Epithelial cell of prostate (primary cell): ENCODE measurements at places on chromosomes 3 and 15.
A peak's percentile ranks its signal among the peaks of the same experiment; 100 is the strongest.

GRCh38 chr3:79063624-79064023 lies 704.2 kb downstream of the ROBO1 start:
- DNase-seq = no peak

- DNase-seq = no peak
Observed at GRCh38 chr15:88529021-88529630, 17.4 kb downstream of the DET1 start.

GRCh38 chr3:44509393-44509921 lies 32.0 kb upstream of the ZNF445 start:
- DNase-seq = no peak

DNA sequence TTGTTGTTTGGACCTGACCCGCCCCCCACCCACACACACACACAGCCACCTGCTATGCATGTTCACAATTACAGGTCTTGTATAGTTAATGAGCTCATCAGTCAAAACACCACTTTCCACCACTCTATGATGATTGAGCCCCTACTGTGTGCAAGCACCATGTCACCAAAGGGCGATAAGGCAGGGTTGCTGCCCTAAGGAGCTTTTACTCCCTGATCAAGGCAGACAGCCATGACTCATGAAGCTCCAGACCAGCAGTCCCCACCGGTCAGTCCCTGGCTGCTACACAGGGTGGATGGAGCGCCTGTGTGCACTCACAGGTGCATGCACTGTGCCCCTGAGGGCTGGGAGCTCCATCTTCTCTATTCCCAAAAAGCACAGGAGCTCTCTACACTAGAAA lies 270.6 kb downstream of the CLSTN2 start:
- DNase-seq = no peak

DNA sequence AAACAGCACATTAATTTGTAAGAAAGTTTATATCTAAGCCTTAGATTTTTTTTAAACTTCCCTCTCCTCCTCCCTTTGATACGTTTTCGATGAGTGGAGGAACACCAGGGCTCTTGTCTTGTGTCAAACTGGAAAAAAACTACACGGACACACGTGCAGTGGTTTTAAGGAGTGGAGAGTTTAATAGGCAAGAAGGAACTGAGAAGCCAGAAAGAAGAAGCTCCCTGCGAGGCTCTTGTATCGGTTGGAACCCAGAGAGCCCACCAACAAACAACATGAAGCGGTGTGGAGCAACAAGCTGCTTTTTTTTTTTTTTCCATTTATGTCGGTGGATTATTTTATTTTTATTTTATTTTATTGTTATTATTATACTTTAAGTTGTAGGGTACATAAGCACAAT lies 18.6 kb downstream of the NDUFB4 start:
- DNase-seq = no peak

DNA sequence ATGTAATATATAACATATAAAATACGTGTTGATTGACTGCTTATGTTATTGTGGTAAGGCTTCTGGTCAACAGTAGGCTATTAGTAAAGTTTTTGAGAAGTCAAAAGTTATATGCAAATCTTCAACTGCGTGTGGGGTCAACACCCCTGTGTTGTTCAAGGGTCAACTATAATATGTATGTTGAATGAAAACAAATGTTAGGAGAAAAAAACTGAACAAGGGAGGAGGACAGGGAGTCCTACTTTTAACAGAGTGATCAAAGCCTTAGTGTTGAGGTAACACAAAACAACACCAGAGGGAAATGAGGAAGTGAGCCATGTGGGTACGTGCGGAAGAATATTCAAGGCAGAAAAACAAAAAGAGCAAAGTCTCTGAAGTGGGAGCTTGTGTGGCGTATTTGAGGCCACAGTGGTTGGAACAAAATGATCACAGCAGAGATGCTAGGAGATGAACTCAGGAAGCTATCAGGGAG lies 62.5 kb downstream of the SFMBT1 start:
- no peak for DNase-seq

DNA sequence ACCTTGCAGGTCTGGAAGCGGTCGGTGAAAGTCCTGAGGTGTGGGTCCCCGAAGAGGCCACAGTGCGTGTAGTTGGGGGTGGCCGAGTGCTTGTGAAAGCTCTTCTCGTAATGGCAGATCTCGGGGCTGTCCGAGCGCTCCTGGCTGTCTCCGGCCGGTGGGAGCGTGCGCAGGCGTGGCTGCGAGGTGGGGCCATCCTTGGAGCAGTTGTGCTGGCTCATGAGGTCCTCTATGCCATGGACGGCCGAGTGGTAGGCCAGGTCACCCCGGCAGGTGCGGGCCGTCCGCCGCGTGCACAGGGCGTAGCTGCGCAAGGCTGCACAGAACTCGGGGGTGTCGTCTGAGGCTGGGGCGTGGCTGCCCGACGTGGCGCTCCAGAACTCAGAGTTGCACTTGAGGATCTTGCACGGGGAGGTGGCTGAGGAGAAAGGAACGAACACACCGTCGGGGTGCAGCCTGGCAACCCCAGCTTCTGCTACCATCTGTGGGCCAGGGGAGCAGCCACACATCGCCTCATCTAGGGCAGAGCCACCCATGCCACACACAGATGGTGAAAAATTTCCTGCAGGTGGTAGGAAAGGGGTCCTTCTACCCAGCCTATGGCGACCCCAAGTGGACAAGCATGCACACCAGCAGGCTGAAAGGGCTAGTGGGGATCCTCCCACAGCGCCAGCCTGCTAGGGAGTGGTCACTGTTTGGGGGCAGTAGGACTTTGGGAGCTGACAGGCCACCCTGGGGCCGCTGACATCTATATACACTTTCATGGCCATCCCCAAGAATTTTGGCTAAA lies 36.7 kb downstream of the RGMA start:
- no peak for DNase-seq

- DNase-seq = no peak
Observed at GRCh38 chr15:44489464-44489863, 47.5 kb upstream of the EIF3J start.

- DNase-seq = no peak
Observed at GRCh38 chr15:70327328-70327855, 229.7 kb upstream of the TLE3 start.

DNA sequence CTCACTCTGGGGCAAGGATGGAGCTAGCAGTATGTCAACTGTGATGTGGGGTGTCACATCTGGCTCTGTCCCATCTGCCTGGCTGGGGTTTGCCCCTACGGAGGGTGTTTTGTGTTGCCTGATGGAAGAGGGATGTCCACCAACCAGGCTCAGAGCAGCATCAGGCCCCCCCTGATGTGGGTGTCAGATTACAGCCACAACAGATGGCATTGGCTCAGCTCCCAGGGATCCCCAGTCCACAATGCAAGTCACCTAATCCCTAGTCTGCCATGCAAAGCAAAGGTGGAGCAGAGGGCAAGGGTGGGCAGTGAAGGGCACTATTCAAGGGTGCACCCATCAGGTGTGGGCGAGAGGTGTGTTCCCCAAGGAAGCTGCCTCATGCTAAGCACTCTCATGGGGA lies 48.9 kb upstream of the AMOTL2 start:
- no peak for DNase-seq

- peak; percentile 76 for DNase-seq
Observed at GRCh38 chr3:69085833-69086722, 1.3 kb downstream of the ARL6IP5 start.

DNA sequence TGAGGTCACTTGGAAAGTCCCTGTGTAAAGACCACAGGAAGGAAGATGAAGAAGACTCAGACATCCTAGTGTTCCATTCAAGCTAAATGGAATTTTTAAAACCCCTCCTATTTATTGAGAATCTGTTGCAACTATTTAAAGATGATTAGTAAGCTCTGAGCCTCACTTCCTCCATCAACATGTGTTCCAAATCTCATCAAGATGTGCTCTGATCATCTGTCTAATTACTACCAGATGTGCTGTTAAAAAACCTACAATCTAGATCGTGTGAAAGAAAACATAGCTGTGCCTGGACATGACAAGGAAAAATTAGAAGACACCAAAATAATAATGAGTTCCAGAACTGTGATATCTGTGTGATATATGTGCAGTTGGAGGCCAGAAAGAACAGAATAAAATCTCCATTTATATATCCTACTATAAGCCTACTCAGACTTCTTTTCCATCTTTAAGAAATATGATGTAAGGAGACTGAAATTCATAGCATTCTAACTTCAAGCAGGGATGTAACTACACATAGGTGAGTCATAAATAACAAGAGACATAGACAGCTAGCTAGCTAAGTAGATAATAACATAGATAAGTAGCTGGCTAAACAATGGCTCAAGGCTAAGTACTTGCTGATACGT lies 7.8 kb downstream of the XPC start:
- DNase-seq = no peak

DNA sequence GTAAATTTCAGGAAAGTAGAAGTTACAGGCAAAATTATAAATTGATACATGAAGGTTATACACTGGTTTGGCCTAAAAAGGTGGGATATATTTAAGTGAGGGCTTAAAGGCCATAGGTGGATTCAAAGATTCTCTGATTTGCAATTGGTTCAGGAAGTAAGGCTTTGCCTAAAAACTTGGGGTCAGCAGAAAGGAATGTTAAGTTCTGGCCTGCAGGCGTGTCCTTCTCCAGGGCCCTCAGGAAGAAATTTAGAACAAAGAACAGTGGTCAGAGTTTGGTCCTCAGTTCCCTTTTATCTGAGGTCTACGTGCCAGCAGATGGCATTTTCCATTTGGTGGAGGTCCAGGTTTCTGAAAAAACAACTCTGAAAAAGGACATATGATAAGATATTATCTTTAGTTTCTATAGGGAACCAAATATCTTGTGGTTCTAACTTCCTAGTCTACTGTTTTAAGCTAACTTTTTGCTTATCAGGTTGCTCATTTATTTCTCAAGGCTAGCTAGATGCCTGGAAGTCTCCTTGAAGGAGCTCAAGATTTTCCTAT lies 40.5 kb downstream of the SCN11A start:
- no peak for DNase-seq

- peak; percentile 52 for DNase-seq
Observed at GRCh38 chr3:129228891-129229585, 20.4 kb upstream of the COPG1 start.

DNA sequence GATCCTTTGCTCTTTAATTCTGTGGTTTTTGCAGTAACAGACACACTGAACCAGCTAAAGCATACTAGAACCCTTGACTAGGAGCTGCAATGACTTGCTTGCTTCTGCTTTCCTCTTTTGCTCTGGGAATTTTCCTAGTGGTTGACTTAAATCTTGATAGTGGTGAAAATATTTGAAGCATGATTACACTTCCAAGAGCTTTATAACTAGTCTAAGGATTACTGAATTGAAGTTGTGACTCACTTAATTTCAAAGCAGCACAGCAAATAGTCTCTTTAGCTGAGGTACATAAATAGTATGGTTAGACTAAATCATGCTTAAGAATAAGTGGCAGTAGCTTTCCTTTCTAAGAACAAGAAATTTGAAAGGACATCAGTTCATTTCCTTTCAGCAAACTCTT lies 513.5 kb upstream of the GBE1 start:
- DNase-seq = no peak

GRCh38 chr15:67501177-67501835 lies 19.6 kb upstream of the C15orf61 start:
- DNase-seq = no peak

- no peak for DNase-seq
Observed at GRCh38 chr15:41483115-41483514, 10.6 kb upstream of the ITPKA start.

DNA sequence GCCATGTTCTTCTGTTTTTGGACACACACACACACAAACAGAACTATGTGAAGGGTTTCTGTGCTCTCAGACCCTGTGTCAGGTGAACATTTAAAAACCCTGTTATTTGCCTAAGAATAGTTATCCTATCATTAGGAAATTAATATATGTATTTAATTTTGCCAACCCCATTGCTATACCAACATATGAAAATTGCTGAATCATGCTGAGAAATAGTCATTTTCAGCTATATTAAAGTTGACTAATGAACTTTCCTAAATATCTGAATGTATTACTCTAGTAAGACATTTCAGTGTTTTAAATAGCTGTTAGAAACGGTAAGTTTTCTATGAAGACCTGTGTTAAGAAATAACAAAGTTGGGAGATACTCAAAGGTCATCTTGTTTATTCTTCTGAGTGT lies 596.9 kb upstream of the GRM7 start:
- no peak for DNase-seq

DNA sequence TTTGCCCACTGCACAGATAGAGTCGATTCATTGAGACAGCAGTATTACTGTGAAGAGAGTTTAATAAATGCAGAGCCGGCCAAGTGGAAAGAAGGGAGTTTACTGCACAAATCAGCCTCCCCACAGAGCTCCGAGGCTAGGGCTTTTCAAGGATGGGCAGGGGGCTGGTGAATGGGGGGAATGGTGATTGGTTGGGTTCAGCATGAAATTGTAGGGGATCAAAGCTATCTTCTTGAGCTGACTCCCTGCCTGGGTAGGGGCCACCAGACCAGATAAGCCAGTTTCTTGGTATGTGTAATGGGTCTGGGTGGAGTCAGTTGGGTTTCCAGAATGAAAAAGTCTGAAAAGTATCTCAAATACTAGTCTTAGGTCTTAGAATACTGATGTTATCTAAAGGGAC lies 66.6 kb downstream of the SYNPR start:
- DNase-seq = no peak

DNA sequence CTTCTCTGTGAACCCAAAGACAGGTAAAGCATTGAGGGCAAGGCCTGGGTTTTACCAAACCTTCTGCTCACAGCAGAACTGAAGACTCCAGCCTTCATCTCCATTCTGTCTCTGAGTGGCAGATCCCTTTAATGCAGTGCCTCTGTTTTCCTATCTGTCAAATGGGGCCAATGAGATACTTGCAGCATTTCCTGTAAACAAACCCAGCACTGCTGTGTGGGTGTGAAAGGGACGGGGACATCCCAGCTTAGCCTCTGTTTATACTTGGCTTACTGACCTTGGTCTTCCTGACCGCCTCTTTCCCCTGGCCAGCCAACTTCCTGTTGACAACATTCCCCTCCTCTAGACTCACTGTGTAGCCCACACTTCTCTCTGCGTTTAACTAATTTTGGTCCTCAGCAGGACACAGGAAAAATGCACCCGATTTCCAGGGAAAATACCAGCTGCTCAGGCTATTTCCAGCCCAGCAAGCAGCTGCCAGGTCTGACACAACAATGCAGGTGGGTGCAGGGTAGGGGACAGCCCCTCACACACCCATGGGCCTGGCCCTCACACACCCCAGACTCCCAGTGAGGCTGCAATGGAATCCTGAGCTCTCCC lies 105.9 kb upstream of the HERC1 start:
- DNase-seq = no peak

GRCh38 chr15:77983708-77984445 lies 93.6 kb downstream of the TBC1D2B start:
- DNase-seq = no peak
